Stimulated activated CD4-positive, alpha-beta T cell treated with anti-CD3 and anti-CD28 coated beads, Interleukin-1b, Interleukin-23, amount 100 ng/mL, for 1 hour (primary cell): ENCODE measurements at places on chromosomes 6 and 20.

GRCh38 chr6:35058358-35058675 lies 82.8 kb downstream of the TCP11 start:
- no peak for DNase-seq

DNA sequence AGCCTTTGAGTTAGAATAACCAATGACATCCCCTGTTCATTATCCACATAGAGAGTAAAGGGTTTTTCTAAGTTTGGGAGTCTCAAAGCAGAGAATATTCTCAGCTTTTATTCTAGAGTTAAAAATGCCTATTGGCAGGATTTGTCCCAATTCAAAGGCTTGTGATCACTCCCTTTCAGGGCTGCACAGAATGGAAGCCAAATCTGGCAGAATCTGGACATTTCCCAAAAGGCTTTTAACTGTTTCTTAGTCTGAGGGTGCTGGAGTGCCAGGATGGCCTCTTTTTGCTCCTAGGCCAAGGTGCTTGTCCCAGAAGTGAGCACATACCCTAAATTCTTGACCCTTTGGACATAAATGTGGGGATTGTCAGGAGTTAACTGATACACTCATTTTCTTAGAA lies 556.6 kb downstream of the DOK5 start:
- DNase-seq: no peak

DNA sequence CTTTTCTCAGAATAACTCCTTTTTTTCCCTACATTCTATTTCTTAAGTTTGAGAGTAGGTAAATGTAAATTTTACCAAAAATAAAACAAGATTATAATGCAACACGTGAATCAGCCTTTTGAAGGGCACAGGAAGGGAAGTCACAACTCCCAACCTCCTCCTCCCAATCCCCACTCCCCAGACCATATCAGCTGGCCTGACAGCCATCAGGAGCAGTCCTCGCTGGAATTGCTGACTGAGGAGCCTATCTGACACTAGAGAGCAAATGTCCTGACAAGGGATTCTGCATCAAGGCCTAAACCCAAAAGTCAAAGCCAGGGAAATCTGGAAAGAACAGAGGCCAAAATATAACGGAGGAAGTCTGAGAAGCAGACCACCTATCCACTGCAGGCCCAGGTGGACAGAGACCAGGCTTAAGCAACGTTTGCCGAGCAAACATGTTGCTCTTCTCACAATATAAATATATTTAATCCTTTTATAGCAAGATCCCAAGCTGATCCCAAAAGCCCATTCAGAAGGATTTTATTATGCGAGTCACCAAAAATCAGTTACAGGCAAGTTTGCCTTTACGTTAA lies 2.5 kb downstream of the RRAGD start:
- no peak for DNase-seq

DNA sequence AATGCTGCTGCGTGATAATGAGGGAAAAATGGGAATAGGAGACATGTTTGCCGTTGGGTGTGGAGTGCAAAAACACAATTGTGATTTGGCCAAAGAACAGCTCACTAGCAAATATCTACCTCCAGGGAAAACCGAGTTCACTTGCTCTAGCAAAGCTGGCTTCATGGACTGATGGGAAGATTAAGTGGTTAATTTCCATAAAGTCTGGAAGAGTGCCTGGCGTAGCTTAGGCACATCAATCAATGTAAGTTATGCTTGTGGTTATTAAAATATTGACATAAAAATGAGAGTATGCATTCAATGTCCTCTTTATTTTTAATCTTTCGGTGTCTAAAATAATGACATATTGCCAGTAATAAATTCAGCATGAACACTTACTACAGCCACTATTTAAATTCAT lies 267.5 kb downstream of the SMOC2 start:
- DNase-seq: no peak

GRCh38 chr6:143059663-143060353 lies 881 bp upstream of the AIG1 start:
- DNase-seq: no peak

DNA sequence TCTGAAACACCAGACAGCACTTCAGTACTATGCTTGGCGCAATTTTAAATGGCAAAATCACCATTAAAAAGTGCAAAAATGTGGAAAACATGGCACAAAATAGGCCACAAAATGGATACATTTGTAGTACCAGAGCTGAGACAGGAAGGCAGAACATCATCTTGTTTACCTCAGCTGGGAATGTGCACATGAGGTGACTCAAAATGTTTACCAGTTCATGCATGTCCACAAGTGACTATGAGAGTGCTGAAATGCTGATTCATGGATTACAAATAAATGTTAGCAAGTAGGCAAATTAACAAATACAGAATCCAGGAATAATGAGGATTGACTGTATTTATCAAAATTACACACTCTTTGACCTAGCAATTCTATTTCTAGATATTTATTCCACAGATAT lies 201.6 kb downstream of the ISM1 start:
- no peak for DNase-seq

DNA sequence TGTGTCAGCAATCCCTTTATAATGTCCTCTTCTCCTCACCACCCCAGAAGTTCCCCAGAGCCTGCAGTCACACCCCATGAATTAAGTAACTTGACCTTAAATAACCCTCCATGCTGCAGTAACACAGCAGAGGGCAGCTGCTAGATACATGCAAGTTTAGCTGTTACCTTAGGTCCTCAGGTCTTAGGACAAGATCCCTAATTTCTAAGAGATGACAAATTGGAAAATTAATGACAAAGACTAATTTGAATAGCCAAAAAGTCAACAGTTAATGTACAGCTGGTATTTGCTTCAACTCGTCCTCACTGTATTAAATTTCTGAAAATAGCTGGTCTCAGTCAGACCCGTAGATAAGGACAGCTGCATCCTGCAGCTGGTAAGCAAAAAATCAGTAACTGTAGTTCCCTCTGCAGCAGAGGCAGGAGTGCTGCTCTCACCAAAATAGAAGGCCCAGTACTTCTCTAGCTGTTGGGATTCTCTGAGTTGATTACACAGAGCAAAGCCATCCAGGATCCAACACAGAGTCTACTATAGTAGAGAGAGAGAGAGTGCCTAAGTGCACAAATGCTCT lies 62.4 kb downstream of the TNFRSF21 start:
- DNase-seq: no peak

- no peak for DNase-seq
These were observed 97.1 kb upstream of the KCNK16 start for GRCh38 chr6:39419607-39420006.

- DNase-seq: no peak
These were observed 868 bp upstream of the SLC2A4RG start for GRCh38 chr20:63738687-63739129.

DNA sequence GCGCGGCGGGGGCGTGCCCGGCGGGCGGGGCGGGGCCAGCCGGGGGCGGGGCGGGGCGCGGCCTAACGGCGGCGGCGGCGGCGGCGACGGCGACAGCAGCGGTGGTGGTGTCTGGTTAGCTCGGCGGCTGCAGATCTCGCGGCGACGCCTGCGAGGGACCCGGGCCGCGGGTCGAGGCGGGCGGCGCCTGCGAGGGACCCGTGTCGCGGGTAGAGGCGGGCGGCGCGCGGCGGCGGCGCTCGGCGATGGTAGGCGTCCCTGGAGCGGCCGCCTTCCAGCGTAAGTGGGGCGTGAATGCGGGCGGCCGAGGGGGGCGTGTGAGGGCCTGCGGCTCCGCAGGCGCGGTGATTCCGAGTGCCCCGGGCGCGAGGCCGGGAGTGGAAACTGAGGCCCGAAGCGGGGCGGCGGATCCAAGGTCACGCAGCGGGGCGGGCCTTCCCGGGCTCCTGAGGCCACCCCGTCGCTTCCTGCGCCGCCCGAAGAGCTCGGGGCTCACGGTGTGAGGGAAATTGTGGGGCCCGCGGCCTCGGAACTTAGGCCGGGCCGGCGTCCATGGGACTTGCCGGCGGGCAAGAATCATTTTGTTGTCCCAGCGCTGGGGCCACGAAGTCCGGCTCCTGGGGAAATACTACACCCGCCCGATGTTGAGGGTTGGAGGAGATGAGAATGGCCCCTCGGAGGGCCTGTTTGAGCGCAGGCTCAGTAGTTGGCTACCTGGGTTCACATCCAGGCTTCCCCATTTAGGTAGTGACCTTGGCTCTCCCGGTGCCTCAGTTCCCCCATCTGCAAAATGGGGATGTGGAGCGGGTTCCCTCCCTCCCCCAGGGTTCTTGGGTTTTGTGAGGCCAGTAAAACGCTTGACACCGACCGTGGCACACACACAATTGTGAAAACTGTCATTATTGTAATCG lies at the start of gene CBFA2T2:
CBFA2T2 (plus strand) TSS at position 74 of the 911 bp plus-strand sequence; CDS start at position 246, 172 bp downstream.
- DNase-seq: no peak

DNA sequence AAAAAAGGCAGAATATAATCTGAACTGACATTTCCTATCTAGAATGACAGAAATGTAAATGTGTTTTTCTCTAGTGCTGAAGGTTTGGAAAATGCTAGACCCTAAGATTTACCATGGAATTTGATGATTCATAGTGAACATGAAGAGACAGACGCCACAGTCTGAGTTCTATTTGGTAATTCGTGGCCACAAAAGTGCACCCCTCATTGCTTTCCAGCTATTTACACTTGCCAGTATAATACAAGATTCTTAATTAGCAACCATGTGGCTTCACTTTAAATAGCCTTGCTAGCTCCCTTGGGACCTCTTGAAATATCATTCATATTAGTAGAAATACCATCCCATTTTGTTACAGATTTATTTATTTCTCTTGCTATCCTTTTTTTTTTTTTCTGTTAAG lies 636.8 kb downstream of the PRKN start:
- no peak for DNase-seq

- no peak for DNase-seq
These were observed 142.8 kb upstream of the AKAP12 start for GRCh38 chr6:151096691-151097606.

DNA sequence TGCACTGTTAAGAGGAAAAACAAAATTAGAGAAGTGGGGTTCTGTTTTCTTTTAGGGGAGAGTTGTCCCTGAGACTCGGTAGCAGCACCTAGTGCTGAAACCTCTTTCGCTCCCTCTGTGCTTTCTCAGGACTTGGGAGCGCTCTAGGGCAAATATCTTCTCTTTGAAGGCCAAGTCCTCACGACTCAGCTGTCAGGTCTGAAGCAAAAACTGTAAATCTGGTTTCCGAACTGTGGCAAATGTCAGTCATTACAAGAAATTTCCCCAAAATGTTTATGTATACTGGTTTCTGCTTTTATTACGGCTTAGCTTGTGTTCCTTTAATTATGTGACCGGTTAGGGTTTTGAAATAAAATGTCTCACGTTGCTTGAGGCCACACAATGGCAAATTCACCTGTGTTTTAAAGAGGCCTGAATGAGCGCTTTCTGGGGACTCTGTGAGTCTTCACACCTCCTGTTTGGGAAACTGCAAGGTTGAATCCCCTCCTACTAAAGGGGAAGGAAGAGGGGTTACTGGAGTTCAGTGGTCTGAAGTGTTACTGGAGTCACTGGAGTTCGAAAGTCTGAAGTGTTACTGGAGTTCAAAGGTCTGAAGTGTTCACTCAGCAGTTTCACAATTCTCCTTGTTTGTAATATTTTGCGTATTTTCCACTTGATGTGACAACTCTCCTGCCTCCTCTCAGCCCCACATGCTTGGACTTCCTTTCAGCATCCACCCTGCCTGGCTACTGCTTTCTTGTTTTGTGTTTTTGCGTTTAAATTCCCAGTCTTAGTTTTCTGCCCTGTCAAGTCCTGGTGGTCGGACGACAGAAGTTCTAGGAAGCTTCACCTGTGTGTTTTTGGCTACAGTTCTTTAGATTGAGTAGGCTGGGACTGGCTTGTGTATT lies 1.6 kb downstream of the SMPDL3A start:
- no peak for DNase-seq

GRCh38 chr6:43716099-43716498 lies 28.5 kb upstream of the MRPS18A start:
- DNase-seq: no peak

DNA sequence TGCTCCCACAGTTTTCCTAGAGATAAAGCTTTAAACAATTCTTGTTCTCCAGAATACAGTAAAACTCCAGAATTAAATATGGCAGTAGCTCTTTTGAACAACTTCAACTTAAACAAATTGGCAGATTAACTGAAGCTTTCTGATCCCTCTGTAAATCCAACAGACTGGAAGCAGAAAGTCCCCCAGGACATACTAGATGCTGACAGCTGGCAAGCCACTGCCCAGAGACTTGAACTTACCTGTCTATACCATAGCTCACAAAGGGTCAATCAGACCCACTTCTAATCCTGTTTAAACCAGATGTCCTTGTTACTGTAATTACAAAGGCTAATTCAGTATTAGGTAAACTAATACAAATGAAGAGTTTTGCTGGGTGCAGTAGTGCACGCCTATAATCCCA lies 12.3 kb downstream of the GPLD1 start:
- no peak for DNase-seq

DNA sequence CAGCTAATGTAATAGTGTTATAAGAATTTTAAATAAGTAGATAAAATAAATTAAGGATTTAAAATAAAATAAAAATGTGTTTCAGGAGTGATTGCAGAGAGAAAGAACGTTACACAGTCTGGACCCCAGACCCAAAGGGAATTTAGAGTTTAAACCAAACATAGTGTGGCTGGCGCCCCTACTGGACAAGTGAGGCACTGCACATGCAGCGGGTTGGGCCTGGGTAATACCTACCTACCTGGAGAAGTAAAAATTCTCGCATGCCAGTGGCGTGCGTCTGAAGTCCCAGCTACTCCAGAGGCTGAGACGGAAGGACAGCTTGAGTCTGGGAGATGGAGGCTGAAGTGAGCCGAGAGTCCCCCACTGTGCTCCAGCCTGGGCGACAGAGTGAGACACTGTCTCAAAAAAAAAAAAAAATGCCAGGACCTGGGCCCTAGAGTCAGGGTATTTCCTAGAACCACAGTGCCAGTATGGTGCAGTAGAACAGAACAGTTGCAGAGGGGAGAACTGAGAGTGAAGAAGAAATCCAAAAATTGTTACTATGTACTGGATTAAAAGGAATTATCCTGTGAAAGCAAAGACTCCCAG lies 71.4 kb upstream of the TCF21 start:
- DNase-seq: peak; percentile 15

DNA sequence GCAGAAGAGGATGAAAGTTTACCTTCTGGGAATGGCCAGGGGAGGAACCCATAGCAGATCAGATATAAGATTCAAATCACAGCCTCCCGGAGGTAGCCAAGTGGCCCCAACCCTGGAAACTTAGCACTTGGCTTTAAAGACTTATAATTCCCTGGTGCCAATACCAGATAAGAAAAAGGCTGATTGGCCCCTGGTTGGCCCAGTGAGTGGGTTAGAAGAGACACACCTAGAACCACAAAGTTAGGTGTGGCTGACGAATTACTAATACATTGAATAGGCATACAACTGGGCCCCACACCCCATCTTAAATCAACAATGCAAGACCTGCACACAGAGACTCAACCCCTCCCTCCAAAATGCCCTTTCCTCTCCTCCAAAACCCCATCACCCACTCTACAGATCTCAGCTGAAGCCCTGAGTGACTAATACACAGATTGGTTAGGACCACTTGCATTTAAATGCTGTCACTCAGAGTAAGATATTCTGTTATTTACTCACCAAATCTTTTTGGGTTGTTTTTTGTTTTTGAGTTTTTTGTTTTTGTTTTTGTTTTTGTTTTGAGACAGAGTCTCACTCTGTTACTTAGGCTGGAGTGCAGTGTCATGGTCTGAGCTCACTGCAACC lies 315.4 kb upstream of the JARID2 start:
- no peak for DNase-seq

- DNase-seq: no peak
These were observed 123.9 kb downstream of the UNC5CL start for GRCh38 chr6:40915165-40915564.

- no peak for DNase-seq
These were observed 47.8 kb upstream of the IMPG1 start for GRCh38 chr6:76120302-76120701.

GRCh38 chr6:134956032-134956431 lies 6.1 kb upstream of the ALDH8A1 start:
- no peak for DNase-seq

- no peak for DNase-seq
These were observed 192.4 kb downstream of the ZMYND8 start for GRCh38 chr20:47164140-47164539.

- DNase-seq: no peak
These were observed 23.9 kb upstream of the SPTLC3 start for GRCh38 chr20:12984863-12985262.
